Stimulated activated CD4-positive, alpha-beta T cell treated with anti-CD3 and anti-CD28 coated beads, Interleukin-15, amount 100 ng/mL, for 1 hour (primary cell): ENCODE measurements at places on chromosomes 7 and 10.

DNA sequence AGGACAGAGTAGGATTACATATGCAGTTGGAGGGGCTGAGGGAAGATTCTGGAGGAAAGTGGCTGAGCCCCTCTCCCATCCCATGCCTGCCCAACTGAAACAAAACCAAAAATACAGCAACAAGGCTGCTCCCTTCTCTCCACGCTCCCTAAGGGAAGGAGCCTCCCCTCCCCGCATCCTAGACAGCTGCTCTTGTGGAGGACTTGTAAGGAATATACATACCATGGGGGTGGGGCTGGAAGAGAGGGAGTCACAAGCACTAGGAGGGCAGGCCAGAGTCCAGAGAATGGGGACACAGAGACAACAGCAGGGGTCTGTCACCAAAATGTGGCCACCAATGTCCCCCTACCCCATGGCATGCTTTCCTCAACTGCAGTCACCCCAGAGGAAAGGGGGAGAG, 13.2 kb downstream of the LDB1 start:
- no peak for DNase-seq

DNA sequence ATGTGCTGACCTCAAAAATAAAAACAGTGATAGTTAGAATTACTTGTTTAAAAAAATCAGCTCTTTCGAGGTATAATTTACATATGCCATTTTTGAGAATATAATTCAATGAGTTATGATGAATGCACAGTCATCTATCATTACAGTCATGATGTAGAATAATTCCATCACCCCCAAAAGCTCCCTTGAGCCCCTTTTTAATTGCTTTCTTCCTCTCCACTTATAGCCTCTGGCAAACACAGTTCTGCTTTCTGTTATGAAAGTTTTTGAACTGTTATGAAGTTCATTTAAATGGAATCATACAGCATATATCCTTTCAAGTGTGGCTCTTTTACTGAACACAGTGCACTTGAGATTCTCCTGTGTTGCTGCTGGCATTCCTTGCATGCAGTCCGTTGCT, 41.4 kb downstream of the PRTFDC1 start:
- DNase-seq, result no peak

DNA sequence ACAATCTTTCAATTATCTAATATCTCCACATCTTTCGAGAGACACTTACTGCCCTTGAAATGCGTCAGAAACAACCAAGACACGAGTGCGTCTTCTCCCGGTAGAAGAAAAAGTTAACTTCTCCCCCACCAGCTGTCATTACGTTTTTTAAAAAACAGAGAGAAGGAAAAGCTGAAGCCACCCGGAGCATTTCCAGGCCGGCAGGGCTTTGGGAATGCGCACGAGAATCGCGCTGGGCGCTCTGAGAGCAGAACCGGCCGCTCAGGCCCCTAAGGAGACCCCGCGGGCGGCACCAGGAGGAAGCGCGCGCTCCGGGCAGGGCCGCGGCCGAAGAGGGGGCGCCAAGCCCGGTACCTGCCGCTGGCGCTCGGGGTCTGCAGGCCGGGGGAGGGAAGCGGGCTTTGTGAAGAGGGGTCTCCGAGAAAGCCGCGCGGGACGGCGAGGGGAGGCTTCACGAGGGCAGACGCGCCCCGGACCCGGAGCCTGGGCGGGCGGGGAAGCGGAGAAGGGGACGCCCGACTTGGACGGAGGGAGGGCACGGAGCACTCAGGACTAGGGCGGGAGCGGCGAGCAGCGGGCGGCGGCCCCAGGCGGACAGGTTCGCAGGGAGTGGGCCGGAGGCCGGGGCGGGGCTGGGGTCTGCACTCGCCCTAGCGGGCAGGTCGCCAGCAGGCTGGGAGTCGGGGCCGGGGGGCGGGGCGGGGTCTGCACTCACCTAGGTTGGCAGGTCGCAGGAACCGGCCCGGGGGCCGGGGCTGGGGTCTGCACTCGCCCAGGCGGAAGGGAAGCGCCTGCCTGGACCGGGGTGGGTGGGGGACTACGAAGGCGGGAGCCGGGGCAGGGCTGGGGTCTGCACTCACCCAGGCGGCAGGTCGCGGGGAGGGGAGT, 932 bp downstream of the ESYT2 start:
- peak; percentile 20 for DNase-seq

DNA sequence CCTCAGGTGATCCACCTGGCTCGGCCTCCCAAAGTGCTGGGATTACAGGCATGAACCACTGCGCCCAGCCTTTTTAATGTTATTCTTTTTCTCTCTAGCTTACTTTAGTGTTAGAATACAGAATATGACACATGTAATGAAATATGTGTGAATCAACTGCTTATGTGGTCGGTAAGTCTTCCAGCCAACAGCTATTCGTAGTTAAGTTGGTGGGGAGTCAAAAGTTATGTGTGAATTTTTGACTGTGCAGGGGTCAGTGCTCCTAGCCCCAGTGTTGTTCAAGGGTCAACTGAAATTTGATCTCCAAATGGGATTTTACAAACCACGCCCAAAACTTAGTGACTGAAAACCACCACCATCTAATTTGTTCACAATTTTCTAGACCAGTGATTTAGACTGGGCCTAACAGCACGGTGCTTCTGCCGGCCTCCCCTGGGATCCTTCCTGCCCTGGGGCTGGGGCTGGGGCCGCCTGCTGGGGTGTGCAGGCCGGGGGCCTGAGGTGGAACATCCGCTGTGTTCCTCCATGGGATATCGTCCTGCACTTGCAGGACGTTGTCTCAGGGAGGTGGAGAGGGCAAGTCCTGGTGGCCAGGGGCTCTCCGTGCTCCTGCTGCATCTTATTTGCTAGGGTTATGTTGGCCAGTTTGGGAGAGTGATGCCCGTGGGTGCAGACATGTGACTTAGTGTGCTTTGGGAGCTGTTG, 24.5 kb upstream of the GRB10 start:
- DNase-seq, result no peak

GRCh38 chr7:27205325-27206280, 5.7 kb upstream of the HOXA13 start:
- no peak for DNase-seq

DNA sequence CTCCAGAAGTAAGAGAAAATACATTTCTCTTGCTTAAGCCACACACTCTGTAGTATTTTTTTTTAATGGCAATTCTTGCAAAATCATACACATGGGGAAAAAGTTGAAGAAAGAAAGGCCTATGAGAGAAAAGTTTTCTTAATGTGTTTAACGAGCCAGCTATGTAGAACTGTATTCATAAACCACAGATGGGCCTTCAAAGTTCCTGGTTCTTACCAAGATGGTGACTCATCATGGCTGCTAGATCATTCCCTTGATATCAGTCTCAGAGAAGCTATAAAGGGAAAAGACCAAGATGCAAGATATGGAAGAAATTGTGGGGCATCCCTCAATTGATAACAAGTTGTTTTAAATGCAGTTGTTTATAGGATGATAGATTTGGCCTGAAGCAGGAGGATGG, 992.7 kb upstream of the MBL2 start:
- no peak for DNase-seq

- no peak for DNase-seq
Measured at GRCh38 chr10:96971324-96971723, 139.2 kb downstream of the LCOR start.

DNA sequence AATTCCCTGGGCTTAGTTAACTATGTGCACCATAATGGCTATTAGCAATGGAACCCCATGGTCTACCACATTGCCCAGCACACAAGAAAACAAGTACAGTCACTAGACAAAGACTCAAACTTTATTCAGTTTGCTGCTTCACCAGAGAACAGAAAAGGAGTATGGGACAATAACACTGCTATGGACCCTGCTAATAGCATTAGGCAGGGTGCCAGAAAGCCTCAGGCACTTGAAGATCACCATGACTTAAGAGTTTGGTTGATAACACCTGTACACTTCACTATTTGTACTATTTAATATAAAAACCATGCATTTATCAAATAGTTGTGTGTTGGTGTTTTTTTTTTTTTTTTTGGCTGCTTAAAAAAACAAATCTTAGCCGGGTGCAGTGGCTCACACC, 159.6 kb downstream of the KMT2E start:
- DNase-seq, result no peak

DNA sequence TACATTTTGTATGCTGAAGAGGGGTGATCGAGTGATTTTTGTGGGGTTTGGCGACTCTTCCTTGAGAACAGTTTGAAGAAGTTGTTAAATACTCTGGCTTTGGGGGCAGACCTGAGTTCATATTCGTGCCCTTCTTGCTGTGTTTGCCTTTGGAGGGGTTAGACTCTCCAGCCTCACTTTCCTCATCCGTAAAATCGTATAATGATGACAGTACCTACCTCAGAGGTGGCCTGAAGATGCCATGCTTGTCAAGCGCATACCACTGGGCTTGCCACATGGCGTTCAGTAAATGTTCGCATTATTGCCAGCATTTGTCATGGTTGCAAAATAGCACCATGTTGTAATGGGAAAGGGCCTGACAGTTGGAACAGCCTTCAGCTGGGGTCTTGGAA, 1.3 kb downstream of the STK17A start:
- DNase-seq, result no peak

DNA sequence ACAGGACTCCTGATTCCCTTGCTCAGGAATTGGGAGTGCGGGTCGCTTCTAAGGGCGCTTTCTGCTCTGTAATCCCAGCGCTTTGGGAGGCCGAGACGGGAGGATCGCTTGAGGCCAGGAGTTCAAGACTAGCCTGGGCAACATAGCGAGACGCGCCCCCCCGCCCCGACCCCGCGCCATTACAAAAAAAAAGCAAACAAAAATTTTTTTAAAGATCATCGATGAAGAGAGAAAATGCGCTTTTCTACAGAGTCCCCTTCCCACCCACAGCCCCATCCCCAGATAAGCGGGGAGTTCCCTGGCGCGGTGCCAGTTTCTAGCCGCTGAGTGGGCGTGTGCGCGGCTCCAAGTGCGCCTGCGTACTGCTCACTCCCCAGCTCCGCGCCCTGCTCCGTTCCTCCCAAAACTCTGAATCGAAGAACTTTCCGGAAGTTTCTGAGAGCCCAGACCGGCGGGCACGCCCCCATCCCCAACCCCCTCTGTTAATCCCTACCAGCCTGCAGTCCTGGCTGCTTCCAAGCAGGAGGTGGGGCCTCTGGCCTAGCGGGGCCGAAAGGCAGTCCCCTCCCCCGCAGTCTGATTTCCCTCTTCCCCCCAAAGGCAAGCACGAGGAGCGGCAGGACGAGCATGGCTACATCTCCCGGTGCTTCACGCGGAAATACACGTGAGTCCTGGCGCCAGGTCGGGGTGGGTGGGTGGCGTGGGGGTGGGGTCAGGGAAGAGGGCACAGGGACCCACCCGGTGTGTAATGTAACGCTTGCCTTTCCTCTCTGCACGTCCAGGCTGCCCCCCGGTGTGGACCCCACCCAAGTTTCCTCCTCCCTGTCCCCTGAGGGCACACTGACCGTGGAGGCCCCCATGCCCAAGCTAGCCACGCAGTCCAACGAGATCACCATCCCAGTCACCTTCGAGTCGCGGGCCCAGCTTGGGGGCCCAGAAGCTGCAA, 1.0 kb downstream of the HSPB1 start:
- DNase-seq, result peak; percentile 75

- DNase-seq, result no peak
Measured at GRCh38 chr7:93945083-93945482, 23.5 kb downstream of the GNG11 start.

GRCh38 chr10:72612203-72612826, 13.6 kb downstream of the MICU1 start:
- no peak for DNase-seq

- no peak for DNase-seq
Measured at GRCh38 chr10:92873029-92873428, 24.7 kb downstream of the EXOC6 start.

GRCh38 chr7:142968229-142968628, 6.1 kb upstream of the KEL start:
- no peak for DNase-seq

- no peak for DNase-seq
Measured at GRCh38 chr7:121003986-121004685, 15.6 kb downstream of the CPED1 start.

GRCh38 chr7:5470816-5471215, 47.2 kb upstream of the TNRC18 start:
- DNase-seq, result no peak

DNA sequence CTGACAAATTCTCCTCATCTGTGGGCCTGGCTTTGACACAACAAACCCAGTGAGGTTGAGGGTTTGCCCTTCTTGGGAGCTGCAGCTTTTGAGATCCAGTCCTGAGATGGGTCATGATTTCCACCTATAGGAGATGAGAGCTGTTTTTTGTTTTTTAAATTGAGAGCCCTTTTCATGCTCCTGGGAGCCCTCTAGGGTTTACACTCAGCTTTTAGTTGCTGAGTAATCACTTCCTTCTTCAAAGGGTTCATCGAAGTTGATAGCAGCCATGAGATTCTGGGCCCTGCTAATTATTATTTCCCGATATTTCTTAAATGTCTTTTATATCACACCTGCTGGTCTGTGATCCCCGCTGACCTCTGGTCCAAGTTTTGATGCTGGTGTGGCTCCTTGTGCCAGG, 47.3 kb upstream of the VIPR2 start:
- no peak for DNase-seq

DNA sequence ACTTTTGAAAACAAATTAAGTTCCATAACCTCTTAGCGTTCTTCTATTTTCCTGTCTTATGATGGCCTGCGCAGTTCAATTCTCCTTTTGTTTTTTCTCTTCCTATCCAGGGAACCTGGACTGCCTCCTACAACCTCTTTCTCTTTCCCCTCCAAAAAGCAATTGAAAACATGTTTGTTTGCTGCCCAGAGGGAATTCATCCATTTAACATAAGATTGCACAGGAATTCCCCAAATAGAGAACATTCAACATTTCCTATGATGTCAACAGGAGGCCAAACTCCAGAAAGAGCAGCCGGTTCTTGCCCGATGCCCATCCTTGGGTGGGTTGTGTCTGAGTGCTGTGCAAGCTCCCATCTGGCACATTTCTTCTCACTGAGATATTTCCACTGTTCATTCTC, 94.2 kb upstream of the NRP1 start:
- no peak for DNase-seq

- DNase-seq, result no peak
Measured at GRCh38 chr10:74889662-74889998, 63.2 kb downstream of the KAT6B start.

DNA sequence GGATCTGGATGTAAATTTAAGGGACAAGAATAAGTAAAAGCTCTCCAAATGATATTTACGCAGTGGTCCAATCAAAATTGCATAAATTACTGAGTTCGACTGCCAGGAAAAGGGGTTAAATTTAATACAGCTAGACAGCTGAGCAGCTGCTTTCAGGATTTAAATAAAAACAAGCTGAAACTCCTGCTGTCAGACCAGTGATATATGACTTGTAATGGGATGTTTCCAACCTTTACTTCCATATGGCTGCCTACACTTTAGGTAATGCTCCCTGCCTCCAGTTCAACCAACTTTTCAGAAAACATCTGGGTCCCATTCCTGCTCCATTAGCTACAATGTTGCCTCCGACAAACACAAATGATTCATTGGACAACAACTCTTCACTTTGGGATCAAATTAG, 326.3 kb upstream of the DGKB start:
- no peak for DNase-seq

GRCh38 chr10:62870866-62871265, 54.7 kb upstream of the EGR2 start:
- DNase-seq, result no peak

GRCh38 chr7:93161181-93161762, 13.1 kb upstream of the SAMD9L start:
- DNase-seq, result no peak
